Anterior cingulate cortex (tissue), 58 donors: ENCODE measurements at places on chromosomes 5 and 9.

GRCh38 chr9:121499427-121500164 is at the start of gene GGTA1:
GGTA1 (minus strand) TSS chr9:121499844; CDS start chr9:121467922, 31,922 bp downstream.
- DNase-seq = no peak

GRCh38 chr5:72624641-72625236 is 117.5 kb upstream of the ZNF366 start:
- DNase-seq = peak; percentile 18

DNA sequence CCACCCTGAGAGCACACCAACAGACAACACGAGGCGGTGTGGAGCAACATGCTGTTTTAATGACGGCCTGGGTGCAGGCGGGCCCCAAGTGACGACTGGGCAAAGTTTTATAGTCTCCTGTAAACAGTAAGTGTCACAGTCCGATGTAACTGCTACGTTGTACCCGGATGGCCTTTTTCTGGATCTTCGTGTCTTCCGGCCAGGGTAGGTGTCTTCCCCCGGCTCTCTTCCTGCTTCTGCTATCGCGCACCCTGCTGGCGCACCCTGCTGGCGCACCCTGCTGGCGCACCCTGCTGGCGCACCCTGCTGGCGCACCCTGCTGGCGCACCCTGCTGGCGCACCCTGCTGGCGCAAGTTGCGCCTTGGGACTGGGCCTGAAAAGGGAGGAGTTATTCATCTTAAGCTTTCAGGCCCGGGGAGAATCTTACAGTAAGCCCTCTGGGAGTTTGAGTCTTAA is 143.0 kb upstream of the TARS1 start:
- DNase-seq = no peak

GRCh38 chr5:149345892-149346222 is 558 bp downstream of the GRPEL2 start:
- DNase-seq = no peak

GRCh38 chr9:105842023-105842644 is 147.8 kb downstream of the TMEM38B start:
- no peak for DNase-seq

- DNase-seq = no peak
Observed at GRCh38 chr9:91530829-91531228, 107.2 kb upstream of the NFIL3 start.
